Skeletal muscle tissue (tissue), 5 donors: ENCODE measurements at places on chromosomes 16 and 17. TPM values are rescaled to one million over a fixed set of nuclear protein-coding genes. Genes with fewer than 3 reads are reported as not detected.

The CCT6B gene
- total RNA-seq: 3.1 TPM

The C17orf78 gene
- not detected for total RNA-seq

The MT1A gene
- total RNA-seq: not detected

The MLX gene
- 21.9 TPM for total RNA-seq

The GSDMA gene
- total RNA-seq: not detected

The FBXO39 gene
- total RNA-seq: under 0.01 TPM

The NPTX1 gene
- 1.0 TPM for total RNA-seq

The IGF2BP1 gene
- 4.7 TPM for total RNA-seq

The CRYM gene
- total RNA-seq: not detected

The MPRIP gene
- total RNA-seq: 79.3 TPM

The CD300E gene
- 0.52 TPM for total RNA-seq

The PRPSAP2 gene
- total RNA-seq: 40.7 TPM

The TACO1 gene
- 14.6 TPM for total RNA-seq

The CDYL2 gene
- 1.6 TPM for total RNA-seq

The KRT16 gene
- 0.52 TPM for total RNA-seq

The ADORA2B gene
- total RNA-seq: 3.1 TPM

The FBXW10B gene
- 0.52 TPM for total RNA-seq

The DNAH2 gene
- 0.52 TPM for total RNA-seq

The UTS2R gene
- 1.6 TPM for total RNA-seq

The CALB2 gene
- 1.0 TPM for total RNA-seq

The KRTAP9-2 gene
- total RNA-seq: not detected

The NOG gene
- 8.9 TPM for total RNA-seq
